ENCODE measurements at places on chromosomes 6 and 20.

DNA sequence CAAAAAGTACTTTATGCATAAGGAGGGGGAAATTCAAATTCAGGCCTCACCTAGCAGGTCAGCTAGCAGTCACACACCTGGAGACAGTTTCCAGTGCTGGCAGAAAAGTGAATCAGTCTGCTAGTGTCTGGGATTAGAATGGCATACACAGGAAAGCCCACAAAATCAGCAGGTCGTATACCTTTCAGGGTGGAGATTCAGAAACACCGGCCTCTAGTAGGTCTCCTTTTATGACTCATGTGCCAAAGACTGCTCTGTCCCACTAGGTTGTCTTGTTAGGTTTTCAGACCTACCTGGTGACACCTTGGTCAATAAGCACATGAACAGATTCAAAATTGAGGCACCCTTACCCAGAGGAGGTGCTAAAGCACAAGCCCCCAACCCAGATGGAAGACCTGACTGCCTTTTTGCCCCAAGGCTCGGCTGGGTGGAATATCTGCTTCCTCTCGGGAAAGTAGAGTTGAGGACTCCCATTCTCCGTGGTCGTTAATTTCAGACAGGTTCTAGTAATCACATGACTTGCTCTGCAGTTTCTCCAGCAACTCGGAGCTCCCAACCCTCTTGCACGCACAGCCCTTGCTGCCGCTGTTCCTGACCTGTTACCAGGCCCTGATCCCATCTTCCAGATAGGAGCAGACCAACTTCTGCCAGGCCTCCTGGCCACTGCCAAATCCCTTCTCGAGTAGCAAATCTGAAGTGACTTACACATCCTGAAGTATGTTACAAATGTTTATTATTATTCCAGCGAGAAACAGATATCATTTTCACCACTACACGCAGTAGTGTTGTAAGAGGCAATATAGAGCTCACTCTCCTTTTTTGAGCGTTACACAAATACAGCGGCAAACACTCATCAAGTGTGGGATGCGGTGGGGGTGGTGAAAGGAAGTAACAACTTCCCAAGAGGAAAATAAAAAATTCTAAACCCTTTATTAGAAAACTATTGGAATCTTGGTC is 46.6 kb downstream of the AGPAT4 start:
- no peak for DNase-seq

GRCh38 chr6:75600768-75601167 is 912 bp upstream of the SENP6 start:
- DNase-seq = peak; percentile 31

GRCh38 chr6:503610-504362 is 112.2 kb downstream of the IRF4 start:
- DNase-seq = no peak

- no peak for DNase-seq
These were observed 78.1 kb downstream of the UNC5CL start for GRCh38 chr6:40960742-40961430.

GRCh38 chr6:136471372-136471771 is 78.8 kb downstream of the MAP7 start:
- DNase-seq = no peak

- DNase-seq = no peak
These were observed 153.5 kb downstream of the CFAP61 start for GRCh38 chr20:20205862-20206236.

DNA sequence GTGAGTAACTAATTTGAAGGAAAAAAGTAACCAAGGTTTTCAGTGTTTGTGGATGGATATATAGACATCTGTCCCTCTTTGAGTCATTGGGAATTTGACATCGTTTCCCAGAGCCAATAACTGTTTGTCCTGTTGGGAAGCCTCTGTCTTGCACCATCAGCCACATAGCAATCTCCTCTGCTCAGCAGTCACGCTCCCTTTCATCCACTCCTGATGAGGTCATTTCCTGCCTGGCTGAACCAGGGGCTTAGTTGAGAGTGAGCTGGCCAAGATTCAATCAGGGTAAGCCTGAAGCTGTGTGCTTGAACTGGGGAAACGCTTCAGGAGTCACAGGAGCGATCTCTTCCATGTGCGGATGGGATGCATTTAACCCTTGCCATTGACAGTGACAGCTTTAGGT is 121.5 kb upstream of the FOXQ1 start:
- DNase-seq = no peak

DNA sequence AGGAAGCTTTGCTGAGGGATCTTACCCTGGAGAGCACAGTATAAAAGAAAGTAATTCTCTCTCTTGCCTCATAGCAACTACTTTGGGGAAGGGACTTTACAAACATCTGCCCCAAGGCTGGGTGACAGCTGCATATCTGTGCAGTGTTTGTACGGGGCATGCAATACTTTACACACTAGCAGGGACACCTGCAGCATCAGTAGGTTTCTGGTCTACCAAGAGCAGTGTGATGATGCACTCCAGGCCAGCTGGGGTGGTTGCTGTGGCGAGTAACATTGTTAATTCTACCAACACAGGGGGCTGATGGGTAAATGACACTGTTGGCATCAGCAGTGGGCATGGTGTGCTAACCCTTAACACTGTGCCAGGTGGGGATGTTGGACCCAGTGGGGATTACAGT is 48.0 kb downstream of the ADTRP start:
- peak; percentile 71 for DNase-seq

DNA sequence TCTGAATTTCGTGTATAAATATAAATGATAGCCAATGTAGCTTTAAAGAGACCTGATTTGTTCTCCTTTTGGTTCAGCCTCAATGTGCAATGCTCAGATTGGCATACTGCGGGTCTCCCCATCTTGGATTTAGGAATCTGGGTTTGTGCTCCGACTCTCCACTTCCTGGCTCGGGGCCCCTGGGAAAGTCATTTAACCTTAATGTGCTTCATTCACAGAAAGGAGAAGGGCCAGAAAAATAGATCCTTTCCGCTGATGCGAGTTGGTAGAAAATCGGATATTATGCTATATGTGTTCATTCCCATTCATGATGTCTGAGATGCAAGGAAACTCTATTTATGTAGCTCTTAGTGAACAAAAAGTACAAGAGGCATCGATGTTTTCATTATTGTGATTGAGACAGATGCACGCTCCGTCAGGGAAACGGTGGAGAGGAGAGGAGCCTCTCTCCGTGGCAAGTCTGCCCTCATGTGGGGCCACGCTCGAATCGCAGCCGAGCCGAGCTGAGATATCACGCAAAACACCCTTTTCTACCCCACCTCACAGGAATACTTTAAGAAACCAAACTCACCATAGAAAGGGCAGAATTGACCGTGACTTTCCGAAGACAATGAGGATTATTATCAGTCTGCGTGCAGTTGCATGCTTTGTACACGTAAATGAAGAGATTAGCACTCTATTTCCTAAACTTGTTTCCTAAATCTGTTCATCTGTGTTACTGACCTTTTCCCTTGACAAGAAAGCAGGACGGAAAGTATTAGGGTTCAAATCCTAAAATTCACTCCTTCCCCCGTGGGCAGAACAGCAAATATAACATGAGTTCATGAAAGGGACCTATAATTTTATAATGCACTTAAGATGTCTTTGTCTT is 136.6 kb downstream of the COL9A1 start:
- no peak for DNase-seq

DNA sequence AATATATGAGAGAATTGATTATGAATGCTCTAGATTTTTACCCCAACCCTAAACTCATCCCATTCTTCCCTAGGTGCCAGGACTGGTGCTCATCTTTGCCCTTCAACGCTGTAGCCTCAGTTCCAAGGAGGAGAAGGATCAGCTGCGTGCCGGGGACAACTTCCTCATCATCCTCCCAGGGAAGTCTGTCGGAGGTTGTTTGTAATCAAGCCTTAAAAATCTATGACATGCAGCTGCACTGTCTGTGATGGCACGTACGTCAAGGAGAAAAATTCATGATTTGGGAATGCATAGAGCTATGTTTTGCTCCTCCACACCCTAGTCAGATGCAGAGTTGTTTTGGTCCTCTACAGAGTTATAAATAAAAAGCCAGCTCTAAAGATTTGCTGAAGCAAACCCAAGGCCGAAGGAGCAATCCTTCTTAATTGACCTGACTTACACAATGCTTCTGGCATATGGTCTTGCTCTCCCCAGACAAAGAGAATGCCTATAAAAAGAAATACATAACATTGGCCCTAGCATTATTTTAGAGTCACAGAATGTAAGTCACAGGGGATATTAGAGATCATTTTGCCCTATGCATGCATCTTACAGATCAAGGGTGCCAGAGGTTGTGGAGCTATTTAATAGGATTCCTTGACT is 244.2 kb downstream of the HIVEP2 start:
- no peak for DNase-seq

- DNase-seq = no peak
These were observed 47.4 kb downstream of the TBPL1 start for GRCh38 chr6:134000443-134000842.

GRCh38 chr6:170175644-170176135 is 115.2 kb downstream of the DLL1 start:
- no peak for DNase-seq

DNA sequence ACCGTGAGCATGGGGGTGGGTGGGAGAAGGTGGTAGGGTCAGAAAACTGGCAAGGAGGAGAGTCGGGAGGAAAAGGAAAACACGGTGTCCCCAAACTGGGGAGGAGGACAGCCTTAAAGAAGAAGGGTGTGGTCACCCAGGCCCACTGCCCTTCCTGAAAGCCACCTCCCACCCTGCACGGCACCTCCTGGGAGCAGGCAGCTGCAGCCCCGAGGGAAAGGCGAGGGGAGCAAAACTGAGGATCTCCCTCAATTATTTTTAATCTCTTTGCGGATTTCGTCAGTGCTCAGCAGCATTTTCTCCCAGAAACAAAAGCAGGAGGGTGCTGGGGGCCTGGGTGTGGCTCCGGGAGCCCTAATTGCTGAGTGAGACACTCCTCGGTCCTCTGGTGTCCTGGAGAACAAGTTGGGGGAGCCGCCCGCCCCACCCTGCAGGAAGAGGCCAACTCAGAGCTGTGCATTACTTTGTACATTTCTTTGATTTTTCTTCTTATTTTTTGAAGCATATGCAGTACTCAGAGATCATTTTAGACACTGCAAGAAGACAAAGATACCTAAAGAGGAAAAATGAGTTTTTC is 56.4 kb downstream of the RIOK1 start:
- DNase-seq = no peak

GRCh38 chr6:33863723-33864440 is 60.1 kb upstream of the MLN start:
- no peak for DNase-seq

DNA sequence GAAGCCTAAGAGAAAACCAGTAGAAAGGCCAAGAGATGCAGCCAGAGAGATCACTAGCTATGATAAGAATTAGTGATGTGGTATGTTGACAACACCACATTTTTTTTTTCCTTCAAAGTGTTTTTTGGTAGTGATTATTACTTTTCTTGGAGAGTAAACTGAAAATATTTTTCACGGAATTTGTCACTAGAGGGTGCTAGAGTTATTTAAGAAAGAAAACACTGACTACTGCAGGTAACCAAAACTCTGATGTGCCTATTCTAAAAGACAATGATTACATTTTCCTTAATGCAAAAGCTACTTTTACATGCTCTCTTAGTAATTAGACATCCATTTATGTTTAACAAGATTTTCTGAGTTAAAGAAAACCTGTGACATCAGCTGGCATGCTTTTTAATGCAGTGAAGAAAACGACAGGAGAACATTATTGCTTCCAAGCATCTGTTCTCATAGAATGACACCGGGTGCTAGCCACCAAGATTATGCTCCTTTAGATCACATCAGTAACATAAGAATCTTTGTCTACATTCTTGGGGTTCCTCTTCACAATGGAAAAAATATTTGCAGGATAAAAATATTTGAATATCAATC is 28.8 kb downstream of the RWDD2A start:
- peak; percentile 64 for DNase-seq

DNA sequence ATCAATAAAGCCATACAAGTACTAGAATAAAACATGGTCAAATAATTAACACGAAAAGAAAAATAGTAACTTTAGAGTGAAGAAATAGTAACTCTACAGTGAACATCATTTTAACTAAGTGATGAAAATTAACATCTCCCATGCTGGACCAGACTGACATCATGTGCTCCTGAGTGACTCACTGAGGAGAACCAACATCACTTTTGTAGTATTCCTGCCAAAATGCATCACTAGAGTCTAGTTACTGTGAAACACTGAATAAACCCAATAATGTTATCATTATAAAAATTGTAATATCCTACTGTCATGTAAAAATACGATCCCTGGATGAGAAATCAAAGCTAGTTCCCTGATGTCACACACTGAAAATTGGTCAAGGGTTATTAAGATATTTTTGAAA is 361.3 kb downstream of the CD109 start:
- no peak for DNase-seq

GRCh38 chr20:17621229-17621968 is 51.5 kb downstream of the DSTN start:
- DNase-seq = no peak

DNA sequence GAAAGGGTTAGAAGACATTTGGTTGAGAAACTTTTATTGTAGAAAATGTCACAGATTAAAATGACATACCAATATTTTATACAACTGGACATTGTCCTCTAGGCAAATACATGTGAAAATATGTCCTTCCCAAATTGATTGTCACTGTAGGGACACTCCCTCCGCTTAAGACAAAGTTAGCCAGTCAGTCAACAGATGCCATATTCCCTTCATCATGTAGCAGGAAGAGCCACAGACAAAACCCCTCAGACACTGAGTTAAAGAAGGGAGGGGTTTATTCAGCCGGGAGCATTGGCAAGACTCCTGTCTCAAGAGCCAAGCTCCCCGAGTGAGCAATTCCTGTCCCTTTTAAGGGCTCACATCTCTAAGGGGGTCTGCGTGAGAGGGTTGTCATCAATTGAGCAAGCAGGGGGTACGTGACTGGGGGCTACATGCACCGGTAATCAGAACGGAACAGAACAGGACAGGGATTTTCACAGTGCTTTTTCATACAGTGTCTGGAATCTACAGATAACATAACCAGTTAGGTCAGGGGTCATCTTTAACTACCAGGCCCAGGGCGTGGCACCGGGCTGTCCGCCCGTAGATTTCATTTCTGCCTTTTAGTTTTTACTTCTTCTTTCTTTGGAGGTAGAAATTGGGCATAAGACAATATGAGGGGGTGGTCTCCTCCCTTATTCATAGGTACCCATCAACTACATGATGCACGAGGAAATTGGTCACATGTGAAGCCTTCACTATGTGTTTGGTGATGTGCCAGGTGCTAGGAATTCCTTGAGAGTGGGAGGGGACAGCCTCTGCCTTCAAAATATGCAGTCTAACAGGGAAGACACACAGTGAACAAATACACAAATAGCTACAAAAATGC is 155.7 kb upstream of the CDYL start:
- DNase-seq = no peak

All from NAMALWA (cell line).